ENCODE measurements at places on chromosomes 3 and 15.
A peak's percentile ranks its signal among the peaks of the same experiment; 100 is the strongest.

GRCh38 chr3:100053951-100054620, 60.2 kb downstream of the FILIP1L start:
- no peak for DNase-seq

DNA sequence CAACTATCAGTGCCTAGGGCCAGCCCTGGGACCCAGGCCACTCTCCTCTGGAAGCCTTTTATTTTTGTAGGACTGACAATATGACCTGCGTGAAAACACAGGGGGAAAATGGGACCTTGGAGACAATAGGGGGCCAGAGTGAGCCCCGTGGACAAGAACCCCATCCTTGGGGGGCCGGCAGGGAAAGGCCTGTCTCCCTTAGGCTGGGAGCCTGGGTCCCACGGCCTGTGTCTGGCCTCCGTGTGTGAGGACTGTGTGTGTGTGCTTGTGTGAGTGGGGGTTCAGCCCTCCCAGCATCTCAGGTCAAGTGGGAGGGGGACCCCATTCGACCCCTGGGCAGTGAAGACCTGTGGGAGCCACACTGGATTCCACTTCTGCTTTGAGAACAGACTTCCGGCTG, 53.3 kb downstream of the EXOG start:
- no peak for DNase-seq

- no peak for DNase-seq
Measured at GRCh38 chr3:156349978-156350377, 204.9 kb downstream of the SSR3 start.

- DNase-seq = no peak
Measured at GRCh38 chr15:55683376-55683775, 59.6 kb downstream of the PRTG start.

GRCh38 chr3:149625795-149626194, 32.0 kb downstream of the WWTR1 start:
- DNase-seq = no peak

DNA sequence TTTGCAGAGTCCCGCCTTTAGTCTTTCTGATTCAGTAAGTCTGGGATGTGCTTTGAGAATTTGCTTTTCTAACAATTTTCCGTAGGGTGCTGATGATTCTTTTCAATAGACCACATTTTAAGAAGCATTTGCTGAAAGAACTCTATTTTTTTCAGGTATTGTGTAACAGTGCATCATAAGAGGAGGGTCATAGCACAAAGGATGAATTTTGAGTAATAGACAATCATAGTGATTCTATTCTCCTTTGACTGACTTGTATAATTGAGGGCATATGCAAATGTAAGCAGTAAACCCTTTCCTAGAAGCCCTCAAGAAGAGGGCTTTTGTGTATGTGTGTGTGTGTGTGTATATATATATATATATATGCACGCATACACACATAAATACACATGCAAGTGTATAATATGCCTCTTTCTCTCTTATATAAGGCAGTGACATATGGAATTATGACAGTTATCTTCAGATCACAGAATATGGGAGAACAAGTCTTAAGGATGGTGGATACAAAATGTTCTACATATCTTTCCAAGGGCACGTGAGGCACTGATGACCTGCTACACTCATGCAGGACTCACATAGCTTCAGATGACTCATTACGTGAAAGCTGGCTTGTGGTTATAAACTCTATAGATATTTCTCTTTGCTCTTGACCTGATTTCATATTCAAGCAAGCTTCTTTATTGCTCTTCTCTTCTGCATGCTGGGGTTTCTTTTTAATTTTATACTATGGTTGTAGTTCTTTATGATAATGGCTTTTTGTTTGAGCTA, 6.5 kb upstream of the PLSCR1 start:
- DNase-seq = peak; percentile 15

DNA sequence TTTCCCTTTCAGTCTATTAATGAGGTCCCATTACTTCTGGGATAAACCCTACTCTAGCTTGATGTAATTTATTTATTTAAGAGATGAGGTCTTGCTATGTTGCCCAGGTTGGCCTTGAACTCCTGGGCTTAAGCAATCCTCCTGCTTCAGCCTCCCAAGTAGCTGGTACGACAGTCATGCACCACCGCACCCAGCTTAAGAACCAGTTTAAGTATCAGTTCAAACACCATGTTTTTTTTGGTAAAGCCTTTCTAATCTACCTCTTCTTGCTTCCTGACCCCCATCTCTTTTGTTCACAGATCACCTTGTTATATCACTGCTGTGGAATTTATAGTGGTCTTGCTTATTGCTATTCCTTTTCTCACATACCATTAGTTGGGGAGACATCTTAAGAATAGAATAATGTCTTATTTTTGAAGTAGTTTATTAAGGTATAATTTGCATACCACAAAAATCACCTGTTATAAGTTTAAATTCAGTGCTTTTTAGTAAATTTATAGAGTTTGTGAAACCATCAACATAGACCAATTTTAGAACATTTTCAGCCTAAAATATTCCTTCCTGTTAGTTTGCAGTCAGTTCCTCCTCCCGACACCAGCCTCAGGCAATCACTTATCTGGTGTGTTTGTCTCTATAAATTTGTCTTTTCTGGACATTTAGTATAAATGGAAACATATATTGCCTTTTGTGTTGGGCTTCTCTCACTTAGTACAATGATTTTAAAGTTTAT, 257.9 kb downstream of the PDCD6IP start:
- DNase-seq = no peak

DNA sequence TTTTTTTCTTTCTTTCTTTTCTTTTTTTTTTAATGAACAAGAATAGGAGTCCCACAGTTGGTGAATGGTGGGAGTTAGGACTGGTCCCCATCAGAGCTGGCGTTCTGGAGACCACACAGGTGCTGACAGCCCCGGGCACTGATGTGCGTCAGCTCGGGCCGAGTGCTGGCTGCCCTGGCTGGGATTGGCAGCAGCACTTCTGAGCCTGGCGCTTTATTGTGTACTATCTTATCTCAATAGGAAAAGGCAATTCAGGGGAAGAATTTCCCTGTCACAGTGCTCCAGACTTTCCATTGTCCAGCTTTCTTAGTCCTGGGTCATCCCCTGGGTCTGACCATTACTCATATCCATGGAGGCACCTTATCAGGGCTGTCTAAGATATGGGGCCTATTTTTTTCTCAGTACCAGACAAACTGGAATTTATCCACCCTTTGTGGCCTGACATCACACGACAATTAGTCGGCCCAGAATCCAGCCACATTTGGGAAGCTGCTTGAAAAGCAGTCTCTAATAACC, 54.1 kb downstream of the TMEM44 start:
- DNase-seq = no peak

DNA sequence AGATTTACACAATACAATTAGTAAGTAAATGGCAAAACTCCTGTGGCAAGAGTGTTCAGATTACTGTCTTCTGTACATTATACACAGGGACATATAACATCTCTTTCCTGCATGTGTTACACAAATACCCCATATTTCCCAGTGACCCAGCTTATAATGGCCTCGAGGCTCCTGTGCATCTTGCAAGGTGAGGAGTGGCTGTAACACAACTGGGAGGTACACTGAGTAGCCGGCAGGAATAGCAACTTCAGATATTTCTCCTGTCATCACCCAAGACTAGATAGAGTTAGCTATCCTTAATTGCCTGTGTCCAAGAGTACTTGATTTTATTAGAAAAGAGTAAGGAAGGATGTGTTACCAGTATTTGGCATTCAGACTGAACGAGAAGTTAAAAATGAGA, 5.6 kb downstream of the GMPS start:
- DNase-seq = no peak

Measured in CD4-positive, alpha-beta T cell treated with Interleukin-10 for 1 hour (primary cell).